Cardiac atrium fibroblast (primary cell): ENCODE measurements at places on chromosomes 3 and 15. TPM values are rescaled to one million over a fixed set of nuclear protein-coding genes. Genes with fewer than 3 reads are reported as not detected.

Gene FAM3D
- not detected in 2 replicates for total RNA-seq

Gene SNX22
- total RNA-seq, result under 0.01 TPM in 1 of 2 replicates, not detected in the other

Gene IRAK2
- total RNA-seq, result 2.7 and 10.9 TPM in 2 replicates

Gene SCAMP5
- 2.1 and 4.7 TPM in 2 replicates for total RNA-seq

Gene COL6A5
- not detected in 2 replicates for total RNA-seq

Gene AGTR1
- 2.9 and 3.1 TPM in 2 replicates for total RNA-seq

Gene BOC
- 5.2 and 10.4 TPM in 2 replicates for total RNA-seq

Gene UBA3
- total RNA-seq, result 46.9 and 50.5 TPM in 2 replicates

Gene DPPA2
- total RNA-seq, result not detected in 2 replicates

Gene TRAK1
- total RNA-seq, result 21.1 and 21.7 TPM in 2 replicates

Gene LRRC34
- 1.6 and 10.5 TPM in 2 replicates for total RNA-seq

Gene GP5
- total RNA-seq, result under 0.01 TPM in 1 of 2 replicates, not detected in the other

Gene BBS4
- total RNA-seq, result 8.6 and 13.4 TPM in 2 replicates

Gene ACOX2
- total RNA-seq, result 9.9 and 12.0 TPM in 2 replicates

Gene MKRN3
- total RNA-seq, result 0.16 TPM in 1 of 2 replicates, not detected in the other

Gene RCCD1
- total RNA-seq, result 7.0 and 11.7 TPM in 2 replicates

Gene CDHR4
- not detected in 2 replicates for total RNA-seq

Gene MRPL46
- 16.0 and 16.1 TPM in 2 replicates for total RNA-seq

Gene LYSMD2
- 6.5 and 14.1 TPM in 2 replicates for total RNA-seq

Gene SMAD6
- total RNA-seq, result 48.9 and 59.3 TPM in 2 replicates

Gene FURIN
- total RNA-seq, result 50.2 and 70.3 TPM in 2 replicates

Gene C3orf22
- not detected in 2 replicates for total RNA-seq

Gene ADAMTS17
- 0.90 and 1.5 TPM in 2 replicates for total RNA-seq

Gene MAGI1
- total RNA-seq, result 12.8 and 20.9 TPM in 2 replicates

Gene SLC9C1
- total RNA-seq, result 0.16 TPM in 1 of 2 replicates, not detected in the other

Gene MB21D2
- 7.2 and 7.3 TPM in 2 replicates for total RNA-seq

Gene ISLR2
- 0.16 TPM in 1 of 2 replicates, not detected in the other for total RNA-seq

Gene FANCD2OS
- not detected in 2 replicates for total RNA-seq

Gene ZMYND10
- under 0.01 TPM in 1 of 2 replicates, not detected in the other for total RNA-seq

Gene TRH
- total RNA-seq, result not detected in 2 replicates

Gene PIF1
- 5.8 and 8.5 TPM in 2 replicates for total RNA-seq

Gene BMF
- total RNA-seq, result 0.36 and 0.49 TPM in 2 replicates

Gene TPRG1
- total RNA-seq, result 5.8 TPM in 1 of 2 replicates, not detected in the other

Gene NEK11
- 1.9 and 2.5 TPM in 2 replicates for total RNA-seq

Gene SLC12A8
- total RNA-seq, result 3.4 and 4.0 TPM in 2 replicates

Gene CD47
- total RNA-seq, result 58.1 and 67.7 TPM in 2 replicates

Gene CYP1A1
- 2.1 and 2.5 TPM in 2 replicates for total RNA-seq

Gene MNS1
- 0.72 and 2.8 TPM in 2 replicates for total RNA-seq

Gene NEK10
- total RNA-seq, result 1.3 and 2.4 TPM in 2 replicates

Gene DCBLD2
- 57.2 and 123 TPM in 2 replicates for total RNA-seq

Gene WDR93
- not detected in 2 replicates for total RNA-seq

Gene MYO5C
- 0.81 TPM in 1 of 2 replicates, not detected in the other for total RNA-seq
